Gastroesophageal sphincter (tissue), 4 donors: ENCODE measurements at places on chromosomes 13 and 19.

DNA sequence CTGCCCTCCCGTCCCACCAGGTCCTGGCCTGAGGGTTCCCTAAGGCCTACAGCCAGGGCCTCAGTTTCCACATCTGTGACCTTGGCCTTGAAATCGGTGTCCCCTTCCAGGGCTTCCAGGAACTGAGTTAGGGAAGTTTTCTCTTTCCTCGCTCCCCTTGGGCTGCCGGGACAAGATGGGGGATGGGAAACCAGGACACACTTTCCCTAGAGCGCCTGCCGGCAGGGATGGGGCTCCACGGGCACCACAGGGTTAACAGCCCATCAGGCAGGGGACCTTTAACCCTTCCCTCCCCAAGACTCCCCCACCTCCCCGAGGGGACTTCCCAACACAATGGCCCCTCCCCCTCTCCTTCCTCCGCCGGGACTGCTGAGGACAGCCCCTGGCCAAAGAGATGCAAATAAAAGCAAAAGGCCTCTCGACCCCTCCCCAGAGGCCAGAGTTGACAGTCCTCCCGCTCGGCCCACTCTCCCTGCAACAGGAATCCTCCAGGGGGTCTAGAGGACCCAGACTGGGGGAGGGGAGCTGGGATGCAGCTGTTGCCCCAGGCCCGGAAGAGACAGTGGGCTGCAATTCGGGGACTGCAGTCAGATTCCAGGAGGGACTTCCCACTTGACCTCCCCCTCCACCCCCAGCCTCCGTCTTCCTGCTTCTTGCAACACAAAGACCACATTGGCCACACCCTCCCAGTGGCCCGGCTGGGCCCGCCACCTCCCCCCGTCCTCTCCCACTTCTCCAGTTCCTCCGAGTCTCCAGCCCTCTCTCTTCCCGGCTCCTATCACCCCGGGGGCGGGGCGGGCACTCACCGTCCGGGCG is 3.4 kb downstream of the BBC3 start:
- peaks cover 8% of the 10 kb centered on the region for H3K36me3 ChIP-seq
- peaks cover 6% of the 10 kb centered on the region for H3K4me1 ChIP-seq
- no peaks in the 10 kb centered on the region for H3K27me3 ChIP-seq
- H3K27ac ChIP-seq, result peak overlapping the region; percentile 100
- peak; percentile 58 for ATAC-seq

- peaks cover 74% of the 10 kb centered on the region for H3K27me3 ChIP-seq
- no peak for ATAC-seq
- no peaks in the 10 kb centered on the region for H3K36me3 ChIP-seq
Measured at GRCh38 chr19:38424272-38424671, 1.7 kb downstream of the RASGRP4 start.

DNA sequence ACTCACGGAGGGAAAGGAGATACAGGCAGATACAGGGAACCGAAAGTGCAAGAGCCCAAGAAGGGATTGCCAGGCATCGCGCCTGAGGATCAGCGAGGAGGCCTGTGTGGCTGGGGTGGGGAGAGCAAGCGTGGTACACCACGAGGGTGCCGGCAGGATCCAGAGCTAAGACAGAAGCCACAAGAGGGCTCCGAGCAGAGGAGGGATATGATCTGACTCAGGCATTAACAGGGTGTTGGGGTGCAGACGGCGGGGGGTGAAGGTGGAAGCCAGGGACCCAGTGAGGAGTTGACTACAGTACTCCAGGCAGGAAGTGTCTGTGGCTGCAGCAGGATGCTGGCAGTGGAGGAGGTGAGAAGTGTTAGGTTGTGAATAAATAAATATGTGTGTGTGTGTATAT is 5.4 kb upstream of the PPP1R37 start:
- peaks cover 59% of the 10 kb centered on the region for H3K36me3 ChIP-seq
- peaks cover 6% of the 10 kb centered on the region for H3K4me1 ChIP-seq
- H3K27ac ChIP-seq, result no peak overlapping the region
- H3K4me3 ChIP-seq, result no peak overlapping the region
- ATAC-seq, result no peak

GRCh38 chr13:107576430-107576829 is 638.9 kb downstream of the LIG4 start:
- no peaks in the 10 kb centered on the region for H3K4me1 ChIP-seq
- no peak for ATAC-seq
- no peaks in the 10 kb centered on the region for H3K27me3 ChIP-seq
- H3K27ac ChIP-seq, result no peak overlapping the region
- no peak overlapping the region for H3K4me3 ChIP-seq

GRCh38 chr13:83065108-83065507 is 817.2 kb downstream of the SLITRK1 start:
- peak overlapping the region; percentile 59 for H3K27ac ChIP-seq
- H3K4me3 ChIP-seq, result no peak overlapping the region

DNA sequence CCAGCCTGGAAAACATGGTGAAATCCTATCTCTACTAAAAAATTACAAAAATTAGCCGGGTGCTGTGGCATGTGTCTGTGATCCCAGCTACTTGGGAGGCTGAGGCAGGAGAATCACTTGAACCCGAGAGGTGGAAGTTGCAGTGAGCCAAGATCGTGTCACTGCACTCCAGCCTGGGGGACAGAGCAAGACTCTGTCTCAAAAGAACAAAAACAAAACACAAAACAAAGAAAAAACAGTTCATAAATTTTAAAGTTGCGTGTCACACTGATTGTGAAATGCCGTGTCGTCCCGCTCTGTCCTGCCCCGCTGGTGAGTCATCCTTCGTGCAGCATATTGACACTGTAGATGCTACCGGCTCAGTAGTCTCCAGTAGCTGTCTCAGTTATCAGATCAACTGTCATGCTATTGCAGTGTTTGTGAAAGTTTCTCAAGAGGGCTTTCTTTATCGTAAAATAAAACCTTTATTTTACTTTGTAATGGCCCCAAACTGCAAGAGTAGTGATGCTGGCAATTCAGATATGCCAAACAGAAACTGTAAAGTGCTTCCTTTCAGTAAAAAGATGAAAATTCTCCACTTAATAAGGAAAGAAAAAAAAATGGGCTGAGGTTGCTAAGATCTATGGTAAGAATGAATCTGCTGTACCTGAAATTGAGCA is 36.4 kb upstream of the IGFL1 start:
- no peaks in the 10 kb centered on the region for H3K4me1 ChIP-seq
- peak; percentile 50 for ATAC-seq
- no peaks in the 10 kb centered on the region for H3K36me3 ChIP-seq

- peak; percentile 100 for ATAC-seq
- no peaks in the 10 kb centered on the region for H3K27me3 ChIP-seq
- H3K27ac ChIP-seq, result peak within 1 kb of the TSS; percentile 77
- no peaks in the 10 kb centered on the region for H3K4me1 ChIP-seq
Measured at GRCh38 chr19:37172368-37173366, at the start of gene ZNF585A. Gene ZNF585A (minus strand): TSS chr19:37172695. CDS start chr19:37169910, 2,785 bp downstream.

DNA sequence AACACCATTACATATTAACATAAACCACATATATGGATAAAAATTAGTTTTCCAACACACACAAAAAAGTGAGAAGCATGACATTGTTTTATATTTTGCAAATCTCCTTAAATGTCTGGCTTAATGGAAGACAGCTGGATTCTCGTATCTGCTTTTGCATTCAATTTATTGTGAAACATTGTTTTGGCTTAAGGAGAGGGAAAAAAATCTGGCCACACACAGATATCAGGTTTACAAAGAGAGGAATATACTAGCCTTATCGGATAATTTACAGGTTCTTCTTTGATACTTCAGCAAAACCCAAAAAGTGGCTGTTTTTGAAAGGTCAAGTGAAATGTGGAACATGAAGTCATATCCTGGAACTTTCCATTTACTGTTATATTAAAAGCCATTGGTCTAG is 523.5 kb upstream of the ARGLU1 start:
- no peak overlapping the region for H3K4me3 ChIP-seq
- H3K27ac ChIP-seq, result no peak overlapping the region
- H3K4me1 ChIP-seq, result no peaks in the 10 kb centered on the region
- no peaks in the 10 kb centered on the region for H3K36me3 ChIP-seq

DNA sequence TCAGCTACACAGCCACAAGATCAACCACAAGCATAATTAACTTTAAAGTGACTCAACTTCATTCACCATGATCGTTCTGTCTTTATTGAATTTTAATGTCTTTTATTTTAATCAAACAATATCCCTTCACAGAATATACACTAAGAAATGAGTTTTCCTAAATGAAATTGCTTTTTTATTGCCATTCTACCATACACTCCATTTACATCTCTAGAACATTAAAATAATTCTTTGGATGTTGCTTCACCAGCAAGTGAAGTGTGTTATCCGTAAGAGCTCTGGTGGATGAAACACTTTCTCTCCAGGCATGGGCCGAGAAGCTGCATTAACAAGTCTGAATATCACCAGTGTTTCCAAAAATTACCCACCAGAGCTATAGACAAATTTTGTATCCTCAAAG is 789.2 kb downstream of the PCDH9 start:
- H3K27ac ChIP-seq, result no peak overlapping the region
- no peaks in the 10 kb centered on the region for H3K4me1 ChIP-seq
- H3K27me3 ChIP-seq, result no peaks in the 10 kb centered on the region
- no peak overlapping the region for H3K4me3 ChIP-seq

DNA sequence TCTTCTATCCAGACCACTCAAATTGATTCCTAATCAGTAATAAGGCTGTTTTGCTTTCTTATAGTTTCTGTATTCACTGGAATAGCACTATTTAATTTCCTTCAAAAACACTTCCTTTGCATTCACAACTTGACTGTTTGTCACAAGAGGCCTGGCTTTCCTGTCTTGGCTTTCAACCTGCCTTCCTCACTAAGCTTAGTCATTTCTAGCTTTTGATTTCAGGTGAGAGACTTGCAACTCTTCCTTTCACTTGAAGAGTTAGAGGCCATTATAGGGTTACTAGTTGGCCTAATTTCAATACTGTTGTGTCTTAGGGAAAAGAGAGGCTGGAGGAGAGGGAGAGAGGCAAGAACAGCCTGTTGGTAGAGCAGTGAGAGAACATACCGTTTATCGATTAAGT is 47.0 kb downstream of the SACS start:
- no peak for ATAC-seq
- peaks cover 8% of the 10 kb centered on the region for H3K4me1 ChIP-seq
- no peaks in the 10 kb centered on the region for H3K36me3 ChIP-seq

DNA sequence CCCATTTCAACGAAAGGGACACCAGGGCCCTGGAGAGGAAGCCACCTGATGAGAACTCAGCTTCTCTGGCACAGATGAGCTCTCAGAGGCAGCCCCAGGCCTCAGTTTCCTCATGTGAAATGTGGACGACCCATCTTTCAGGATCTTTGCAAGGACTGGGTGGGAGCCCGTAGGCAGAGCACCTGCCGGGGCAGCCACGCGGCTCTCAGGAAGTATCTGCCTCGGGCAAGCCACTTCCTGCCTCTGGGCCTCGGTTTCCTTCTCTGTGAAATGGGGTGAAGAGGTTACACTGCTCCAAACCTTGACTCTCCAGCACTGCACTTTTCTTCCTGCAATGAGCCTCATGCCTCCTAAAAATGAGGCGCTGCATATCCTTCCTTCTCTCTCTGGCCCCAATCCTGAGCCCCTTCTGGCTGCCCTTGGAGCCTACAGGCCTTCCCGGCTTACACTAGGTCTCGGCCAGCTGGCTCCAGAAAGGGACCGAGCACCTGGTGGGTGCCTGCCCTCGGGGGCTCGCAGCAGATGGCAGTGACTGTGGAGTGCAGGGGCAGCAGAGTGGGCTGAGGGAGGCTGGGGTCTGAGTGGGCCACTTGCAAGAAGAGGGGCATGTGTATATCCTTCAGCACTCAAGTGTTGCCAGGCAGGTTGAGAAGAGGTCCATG is 3.5 kb downstream of the SSBP4 start:
- no peaks in the 10 kb centered on the region for H3K27me3 ChIP-seq
- no peaks in the 10 kb centered on the region for H3K36me3 ChIP-seq
- peaks cover 54% of the 10 kb centered on the region for H3K4me1 ChIP-seq

- H3K4me1 ChIP-seq, result no peaks in the 10 kb centered on the region
- no peak overlapping the region for H3K27ac ChIP-seq
- no peak overlapping the region for H3K4me3 ChIP-seq
- ATAC-seq, result no peak
- H3K27me3 ChIP-seq, result no peaks in the 10 kb centered on the region
Measured at GRCh38 chr19:18128044-18128443, 24.9 kb upstream of the PIK3R2 start.

DNA sequence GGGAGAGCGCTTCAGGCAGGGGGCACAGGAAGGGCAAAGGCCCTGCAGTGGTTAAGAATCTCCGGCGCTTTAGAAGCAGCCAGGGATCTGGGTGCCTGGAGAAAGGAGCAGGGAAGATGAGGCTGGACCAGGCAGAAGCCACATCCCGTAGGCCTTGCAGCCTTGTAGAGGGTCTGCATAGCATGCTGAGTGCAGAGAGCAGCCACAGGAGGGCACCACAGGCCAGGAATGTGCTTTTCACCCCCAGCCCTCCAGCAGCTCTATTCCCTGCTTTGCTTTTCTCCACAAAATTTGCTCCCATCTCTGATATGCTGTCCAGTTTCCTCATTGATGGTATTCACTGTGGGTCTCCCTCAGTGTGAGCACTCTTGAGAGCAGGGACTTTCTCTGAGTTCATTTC is 5.7 kb downstream of the WDR62 start:
- peak; percentile 36 for ATAC-seq
- H3K4me3 ChIP-seq, result no peak overlapping the region
- no peaks in the 10 kb centered on the region for H3K4me1 ChIP-seq
- H3K27ac ChIP-seq, result no peak overlapping the region

- ATAC-seq, result no peak
- no peak overlapping the region for H3K27ac ChIP-seq
- H3K4me1 ChIP-seq, result no peaks in the 10 kb centered on the region
- peaks cover 87% of the 10 kb centered on the region for H3K27me3 ChIP-seq
Measured at GRCh38 chr19:50319156-50319555, 10.0 kb downstream of the KCNC3 start.

GRCh38 chr13:25065974-25066770 is 29.8 kb upstream of the PABPC3 start:
- no peaks in the 10 kb centered on the region for H3K4me1 ChIP-seq
- H3K36me3 ChIP-seq, result no peaks in the 10 kb centered on the region
- no peak overlapping the region for H3K27ac ChIP-seq
- ATAC-seq, result no peak

GRCh38 chr19:37963190-37963936 is 56.4 kb downstream of the SIPA1L3 start:
- no peaks in the 10 kb centered on the region for H3K27me3 ChIP-seq
- H3K36me3 ChIP-seq, result no peaks in the 10 kb centered on the region
- no peak overlapping the region for H3K4me3 ChIP-seq

GRCh38 chr19:39497996-39498797 is 550 bp upstream of the DLL3 start:
- peaks cover 75% of the 10 kb centered on the region for H3K27me3 ChIP-seq
- no peaks in the 10 kb centered on the region for H3K36me3 ChIP-seq
- peaks cover 26% of the 10 kb centered on the region for H3K4me1 ChIP-seq
- H3K4me3 ChIP-seq, result no peak overlapping the region
- no peak for ATAC-seq
